ENCODE measurements at places on chromosomes 16 and 17.

GRCh38 chr17:15738066-15738465, 6.0 kb downstream of the TBC1D26 start:
- no peak for DNase-seq

- DNase-seq = no peak
Observed at GRCh38 chr17:63798572-63799106, 24.7 kb downstream of the DDX42 start.

- DNase-seq = no peak
Observed at GRCh38 chr16:85153046-85153445, 40.8 kb upstream of the CIBAR2 start.

DNA sequence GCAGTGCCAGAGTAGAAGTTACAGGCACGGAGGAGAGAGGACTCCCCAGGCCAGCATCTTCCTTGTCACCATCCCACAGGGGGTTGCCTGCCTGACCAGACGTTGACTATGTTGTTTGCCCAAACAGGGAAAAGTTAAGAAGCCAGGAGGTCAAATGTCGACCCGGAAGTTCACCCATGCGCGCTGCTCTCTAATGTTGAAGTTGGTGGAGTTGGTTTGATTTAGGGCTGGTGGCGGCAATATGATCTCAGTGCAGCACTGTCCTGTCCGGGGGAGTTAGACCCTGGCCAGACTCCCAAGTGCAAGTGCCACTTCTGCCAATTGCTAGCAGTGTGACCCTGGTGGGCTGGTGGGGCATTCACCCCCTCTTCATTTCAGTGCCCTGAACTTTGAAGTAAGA, 30.4 kb downstream of the RGS9 start:
- no peak for DNase-seq

- no peak for DNase-seq
Observed at GRCh38 chr17:3944485-3945388, 19.5 kb downstream of the ATP2A3 start.

- DNase-seq = no peak
Observed at GRCh38 chr17:31295489-31295871, 1.6 kb downstream of the OMG start.

GRCh38 chr17:61118871-61119270, 280.8 kb upstream of the TBX2 start:
- no peak for DNase-seq

GRCh38 chr17:48588074-48588415, 2.0 kb downstream of the HOXB3 start:
- DNase-seq = no peak

- DNase-seq = no peak
Observed at GRCh38 chr17:56681561-56682266, 88.2 kb downstream of the NOG start.

DNA sequence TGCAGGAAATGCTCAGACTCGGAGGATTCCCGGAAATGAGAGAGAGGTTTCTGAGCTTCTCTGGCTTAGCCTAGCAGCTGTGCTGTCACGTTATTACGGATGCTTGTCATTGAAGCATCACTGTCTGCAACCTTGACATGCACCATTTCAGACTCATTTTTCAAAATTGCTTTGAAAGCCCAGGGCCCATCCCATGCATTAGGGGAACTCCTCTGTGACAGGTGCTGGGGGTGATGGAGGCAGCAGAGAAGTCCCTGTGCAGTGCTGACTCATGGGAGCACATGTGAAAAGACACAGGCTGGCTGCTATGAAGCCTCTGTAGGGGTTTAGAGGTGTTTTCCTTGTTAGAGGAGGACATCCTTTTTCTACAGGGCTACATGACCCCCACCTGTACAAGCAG, 214.0 kb upstream of the MPHOSPH6 start:
- no peak for DNase-seq

DNA sequence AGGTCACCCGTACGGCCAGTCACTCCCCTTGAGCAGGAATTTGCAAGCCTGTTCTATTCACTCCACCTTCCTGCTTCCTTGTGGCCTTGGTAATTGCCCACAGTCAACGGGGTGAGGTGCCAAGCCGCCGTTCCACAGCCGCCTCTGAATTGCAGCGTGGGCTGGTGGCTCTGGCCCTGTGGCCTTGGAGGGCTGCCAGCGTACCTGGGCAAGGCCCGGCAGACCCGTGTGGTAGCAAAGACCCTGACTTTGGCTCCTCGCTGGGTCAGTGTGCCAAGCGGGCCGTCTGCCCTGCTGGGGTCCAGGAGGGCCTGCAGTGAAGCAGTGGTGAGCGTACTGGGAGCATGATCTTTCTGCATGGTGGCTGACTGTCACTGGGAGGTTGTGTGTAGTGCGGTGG, 3.6 kb downstream of the BANP start:
- no peak for DNase-seq

GRCh38 chr17:47087093-47087492, 102.0 kb downstream of the CDC27 start:
- no peak for DNase-seq

DNA sequence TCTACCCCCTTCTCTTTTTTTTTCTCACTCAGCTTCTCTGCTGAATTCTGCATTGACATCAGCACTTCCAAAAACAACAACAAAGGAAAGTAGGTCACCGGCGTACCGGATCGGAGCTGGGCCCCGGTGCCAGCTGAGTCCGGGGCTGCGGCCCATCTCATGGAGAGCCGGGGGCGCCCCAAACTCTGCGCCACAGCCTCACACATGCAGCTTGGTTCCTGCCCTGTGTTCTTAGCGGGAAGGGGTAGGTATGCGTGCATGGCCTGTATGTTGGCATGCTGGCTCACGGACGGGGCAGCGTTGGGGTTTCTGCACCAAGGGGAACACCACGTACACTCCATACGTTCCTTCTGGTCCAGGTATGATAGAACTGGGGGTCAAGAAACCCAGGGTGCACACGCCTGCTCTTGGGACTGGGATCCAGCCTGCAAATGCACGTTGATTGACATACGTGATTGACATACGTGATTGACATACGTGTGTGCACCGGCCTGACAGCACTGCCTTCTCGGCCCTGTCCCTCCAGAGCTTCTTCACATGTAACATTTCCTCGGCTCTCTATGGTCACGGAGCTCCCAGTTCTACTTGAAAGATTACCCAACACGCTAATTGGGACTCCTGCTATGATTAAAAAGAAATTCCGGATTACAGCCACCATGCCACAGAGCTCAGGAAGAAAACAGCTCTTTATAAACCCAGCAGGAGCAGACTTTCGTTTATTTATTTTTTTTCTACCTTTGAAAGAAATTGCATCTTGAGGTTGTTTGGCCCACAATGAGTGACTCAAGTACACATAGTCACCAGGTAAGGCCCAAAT, 88.7 kb downstream of the RPA1 start:
- no peak for DNase-seq

DNA sequence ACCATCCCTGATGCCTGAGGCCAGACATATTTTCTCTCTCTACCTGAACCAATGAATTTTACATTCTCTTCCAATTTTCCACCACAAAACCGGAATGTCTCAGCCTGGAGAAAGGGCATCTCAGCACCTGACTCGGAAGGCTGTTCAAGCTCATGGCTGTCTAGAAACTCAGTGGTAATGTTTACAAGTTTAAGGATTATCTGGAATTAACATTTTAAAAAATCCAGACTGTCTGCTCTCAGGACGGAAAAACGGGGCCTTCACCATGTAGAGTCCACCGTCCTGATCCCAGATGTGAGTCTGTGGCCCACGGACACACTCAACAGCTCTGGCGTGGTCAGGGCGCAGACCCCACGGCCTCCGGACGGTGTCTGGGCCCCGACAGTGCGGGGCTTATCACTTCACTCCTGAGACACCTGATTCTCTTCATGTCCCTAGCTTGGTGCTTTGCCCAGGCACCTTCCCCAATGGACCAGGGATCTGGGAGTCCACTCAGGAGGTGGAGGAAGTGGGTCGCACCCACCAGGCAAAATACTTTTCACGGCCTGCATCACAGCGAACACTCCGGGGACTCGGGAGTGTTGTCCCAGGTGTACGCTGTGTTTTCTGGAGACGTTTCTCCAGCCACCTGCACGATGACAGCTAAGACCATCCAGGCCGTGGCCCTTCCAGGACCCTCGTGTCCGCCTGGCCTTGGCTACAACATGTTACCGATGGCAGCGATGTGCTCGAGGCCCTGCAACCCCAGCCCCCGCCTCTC, 101.5 kb downstream of the ZNF778 start:
- DNase-seq = no peak

GRCh38 chr17:62754631-62755030, 53.5 kb downstream of the MARCHF10 start:
- no peak for DNase-seq

DNA sequence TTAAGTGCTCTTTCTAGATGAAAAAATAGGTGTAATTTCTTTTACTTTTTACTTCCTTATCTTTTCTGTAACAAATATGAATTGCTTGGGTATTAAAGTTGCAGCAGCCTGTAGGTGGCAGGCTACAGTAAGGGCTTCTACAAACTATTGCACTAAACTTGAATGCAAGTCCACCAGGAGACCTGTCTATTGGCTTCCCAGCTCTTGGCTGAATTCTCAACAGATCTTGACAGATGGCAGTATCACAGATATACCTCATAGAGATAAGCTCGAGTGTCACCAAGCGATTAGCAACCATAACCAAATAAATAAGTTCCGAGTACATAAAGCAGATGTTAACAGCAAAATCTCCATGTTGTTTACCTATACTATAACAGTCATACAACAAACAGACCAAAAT, 5.9 kb downstream of the BBS2 start:
- DNase-seq = no peak
